ENCODE measurements at places on chromosomes 4 and X.

- DNase-seq, result no peak
These were observed 190.1 kb upstream of the GNPDA2 start for GRCh38 chr4:44916411-44916810.

- no peak for DNase-seq
These were observed 225.4 kb downstream of the PCDH7 start for GRCh38 chr4:30945586-30945985.

DNA sequence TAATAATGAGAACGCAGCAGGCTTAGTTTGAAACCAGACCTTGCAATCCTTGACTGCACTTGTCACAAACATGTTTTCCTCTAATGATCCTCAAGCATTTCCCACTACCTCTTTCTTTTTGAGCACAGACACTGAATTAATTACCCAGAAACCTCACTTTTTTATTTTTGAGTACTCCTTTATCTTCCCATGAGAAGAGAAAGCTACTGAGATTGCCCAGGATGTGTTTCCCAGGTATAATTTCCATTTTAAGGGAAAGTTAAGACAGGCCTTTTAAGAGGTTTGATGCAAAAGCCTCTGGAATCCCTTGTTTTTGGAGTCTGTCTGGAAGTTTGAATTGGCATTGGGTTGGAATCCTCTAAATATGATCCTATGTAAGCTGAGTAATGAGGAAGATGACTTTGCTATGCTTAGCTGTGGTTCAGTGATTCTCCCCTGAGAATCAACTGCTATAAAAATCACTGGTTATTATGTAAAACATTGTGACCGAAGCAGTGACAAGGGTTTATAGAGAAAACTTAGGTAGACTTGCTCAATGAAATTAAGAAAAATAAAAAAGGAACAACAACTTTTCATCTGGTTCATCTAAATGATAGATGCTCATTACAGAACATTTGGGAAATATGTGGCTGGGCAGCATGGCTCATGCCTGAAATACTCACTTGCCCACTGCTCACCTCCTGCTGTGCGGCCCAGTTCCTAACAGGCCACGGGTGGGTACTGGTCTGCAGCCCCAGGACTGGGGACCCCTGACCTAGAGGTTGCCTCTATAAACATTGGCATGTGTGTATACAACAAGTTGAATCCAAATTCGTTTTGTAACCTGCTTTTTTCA is 10.8 kb upstream of the RHOH start:
- no peak for DNase-seq

GRCh38 chr4:138458751-138459150 is 216.6 kb upstream of the SLC7A11 start:
- DNase-seq, result peak; percentile 78

GRCh38 chrX:104854188-104854587 is 288.2 kb downstream of the IL1RAPL2 start:
- DNase-seq, result no peak

DNA sequence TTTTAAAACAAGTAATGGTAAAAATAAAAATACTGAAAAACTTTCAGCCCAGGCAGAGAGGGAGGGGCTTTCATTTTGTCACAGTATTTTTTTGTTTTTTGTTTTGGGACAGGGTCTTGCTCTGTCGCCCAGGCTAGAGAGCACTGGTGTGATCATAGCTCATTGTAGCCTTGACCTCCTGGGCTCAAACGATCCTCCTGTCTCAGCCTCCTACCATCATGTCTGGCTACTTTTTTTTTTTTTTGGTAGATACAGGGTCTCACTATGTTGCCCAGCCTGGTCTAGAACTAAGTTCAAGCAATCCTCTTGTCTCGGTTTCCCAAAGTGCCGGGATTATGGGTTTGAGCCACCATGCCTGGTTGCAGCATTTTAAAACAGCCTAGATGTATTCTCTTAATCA is 40.8 kb upstream of the FAT1 start:
- DNase-seq, result no peak

GRCh38 chr4:65083076-65083475 is 587.2 kb downstream of the EPHA5 start:
- DNase-seq, result no peak

DNA sequence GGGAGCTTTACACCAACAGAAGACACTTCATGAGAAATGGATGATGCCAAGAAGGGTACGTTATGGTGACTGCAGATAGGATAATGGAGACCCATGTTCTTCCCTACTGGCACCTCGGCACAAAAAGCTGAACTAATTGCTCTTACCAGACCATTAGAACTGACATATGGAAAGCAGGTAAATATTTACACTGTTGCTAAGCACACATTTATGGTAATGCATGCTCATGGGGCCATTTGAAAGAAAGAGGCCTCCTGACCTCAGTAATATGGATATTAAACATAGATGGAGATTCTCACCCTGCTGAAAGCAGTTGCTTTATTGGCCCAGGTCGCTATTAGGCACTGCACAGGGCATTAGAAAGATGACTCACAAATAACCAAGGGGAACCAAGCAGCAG is 1759.6 kb downstream of the C4orf33 start:
- no peak for DNase-seq

- peak; percentile 24 for DNase-seq
These were observed at the start of gene ANOS1 for GRCh38 chrX:8731559-8732395. Gene ANOS1 (minus strand): TSS chrX:8732137. CDS start chrX:8732036, 101 bp downstream.

- DNase-seq, result no peak
These were observed 47.6 kb downstream of the RAB33B start for GRCh38 chr4:139501527-139501926.

DNA sequence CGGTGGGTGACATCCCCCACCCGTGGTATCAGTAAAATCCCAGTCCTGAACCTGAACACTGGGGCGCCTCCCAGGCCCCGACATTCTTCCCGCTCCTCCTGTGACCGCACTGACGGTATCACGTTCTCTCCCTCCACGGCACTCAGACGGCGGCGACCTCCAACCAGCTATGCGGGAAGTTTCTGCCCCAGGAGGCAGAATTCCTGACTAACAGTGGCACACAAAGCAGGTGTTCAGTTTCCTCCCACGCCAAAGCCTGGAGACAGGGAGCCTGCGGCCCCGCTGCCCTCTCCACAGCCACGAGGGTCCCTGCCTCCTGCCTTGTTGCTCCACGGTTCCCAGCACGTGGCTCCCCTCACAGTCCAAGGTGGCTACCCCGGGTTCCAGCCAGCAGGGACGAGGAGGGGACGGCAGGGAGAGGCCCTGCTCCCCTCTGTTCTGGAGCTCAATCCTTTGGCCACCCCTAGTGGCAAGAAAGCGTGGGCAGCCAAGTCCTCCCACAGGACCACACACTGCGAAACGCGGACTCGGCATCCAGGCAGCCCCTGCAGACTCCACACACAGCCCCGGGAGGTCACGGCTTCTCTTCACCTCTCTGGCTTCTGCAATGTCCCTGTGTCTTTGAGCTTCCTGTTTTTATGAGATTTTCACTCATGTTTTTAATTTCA is 15.2 kb downstream of the CTBP1 start:
- peak; percentile 35 for DNase-seq

- DNase-seq, result no peak
These were observed 41.3 kb upstream of the CEP135 start for GRCh38 chr4:55907469-55907868.

DNA sequence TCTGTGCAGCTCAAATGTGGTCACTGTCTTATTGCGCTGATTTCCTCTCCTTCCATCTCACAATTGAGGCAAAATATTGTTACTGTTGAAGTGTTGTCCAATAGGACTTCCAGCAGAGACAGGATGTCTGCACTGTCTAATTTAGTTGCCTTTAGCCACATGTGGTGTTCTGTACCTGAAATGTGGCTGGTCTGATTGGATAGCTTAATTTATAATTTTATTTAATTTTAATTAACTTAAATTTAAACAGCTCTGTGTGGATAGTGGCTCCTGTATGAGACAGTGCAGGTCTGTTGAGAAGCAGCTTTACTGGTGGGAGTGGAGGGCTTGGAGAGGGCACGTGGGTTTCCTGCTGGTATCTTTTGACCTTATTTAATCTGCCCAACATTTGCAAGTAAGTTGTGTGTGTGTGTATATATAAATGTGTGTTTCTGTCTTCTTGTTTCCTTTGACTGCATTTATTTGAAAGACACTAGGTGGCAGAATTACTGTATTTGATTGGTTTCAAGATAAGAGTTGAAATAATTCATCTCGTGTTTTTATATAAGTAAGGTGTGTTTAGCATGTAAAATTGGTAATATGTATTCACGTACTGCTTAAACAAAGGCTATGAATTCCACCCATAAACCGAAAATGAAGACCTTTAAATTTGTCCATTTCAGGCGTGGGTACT is 55.3 kb upstream of the MSANTD1 start:
- DNase-seq, result no peak

DNA sequence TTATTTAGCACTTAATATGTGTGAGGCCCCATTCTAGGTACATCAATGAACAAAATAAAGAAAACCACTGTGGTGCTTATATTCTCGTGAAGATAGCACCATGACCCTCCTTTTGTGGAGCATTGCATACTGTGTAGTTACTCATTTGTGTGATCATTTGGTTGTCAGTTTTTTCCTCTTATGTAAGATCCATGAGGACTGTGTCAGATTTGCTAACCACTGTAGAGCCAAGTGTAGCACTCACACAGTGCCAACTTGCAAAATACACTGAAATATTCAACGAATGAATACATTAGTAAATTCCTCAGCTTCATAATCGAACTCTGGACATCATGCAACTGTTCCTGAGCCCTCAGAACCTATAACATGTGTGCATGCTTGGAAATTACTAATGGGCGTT is 29.5 kb upstream of the SETD7 start:
- no peak for DNase-seq

GRCh38 chrX:84046403-84046984 is 141.5 kb downstream of the RPS6KA6 start:
- DNase-seq, result peak; percentile 6

DNA sequence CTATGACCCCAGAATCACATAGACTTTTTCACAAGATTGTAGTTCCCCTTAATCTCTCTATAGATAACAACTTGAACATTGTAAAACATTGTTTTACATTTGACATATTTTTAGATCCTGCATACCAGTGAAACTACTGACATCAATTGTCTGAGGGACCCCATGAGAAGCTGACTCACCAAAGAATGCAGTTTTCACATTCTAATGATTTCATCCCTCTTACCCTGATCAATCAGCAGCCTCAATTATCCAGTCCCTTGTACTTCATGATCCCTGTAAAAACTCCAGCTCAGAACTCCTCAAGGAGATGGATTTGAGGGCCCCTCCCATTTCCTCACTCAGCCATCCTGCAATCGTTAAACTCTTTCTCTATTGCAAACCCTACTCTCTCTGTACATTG is 411.0 kb upstream of the NDST3 start:
- DNase-seq, result no peak

DNA sequence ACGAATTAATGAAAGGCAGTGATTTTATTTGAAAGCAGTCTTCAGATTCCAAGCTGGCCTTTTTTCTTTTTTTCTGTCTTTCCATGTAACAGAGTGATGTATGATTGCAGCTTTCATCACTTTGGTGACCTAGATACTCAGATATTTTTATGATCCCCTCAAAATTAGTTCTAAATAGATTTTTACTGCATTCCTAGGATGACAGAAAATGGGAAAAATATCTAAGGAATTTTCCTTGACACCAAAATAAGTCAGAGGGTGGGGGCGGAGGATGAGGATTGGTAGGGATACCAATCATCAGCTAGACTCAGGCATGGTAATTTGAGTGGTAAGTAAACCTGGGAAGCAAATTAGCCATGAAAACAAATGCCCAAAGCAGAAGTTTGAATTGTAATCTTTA is 11.9 kb upstream of the HMGB2 start:
- no peak for DNase-seq

GRCh38 chrX:138057883-138058282 is 492.0 kb downstream of the ZIC3 start:
- DNase-seq, result no peak

DNA sequence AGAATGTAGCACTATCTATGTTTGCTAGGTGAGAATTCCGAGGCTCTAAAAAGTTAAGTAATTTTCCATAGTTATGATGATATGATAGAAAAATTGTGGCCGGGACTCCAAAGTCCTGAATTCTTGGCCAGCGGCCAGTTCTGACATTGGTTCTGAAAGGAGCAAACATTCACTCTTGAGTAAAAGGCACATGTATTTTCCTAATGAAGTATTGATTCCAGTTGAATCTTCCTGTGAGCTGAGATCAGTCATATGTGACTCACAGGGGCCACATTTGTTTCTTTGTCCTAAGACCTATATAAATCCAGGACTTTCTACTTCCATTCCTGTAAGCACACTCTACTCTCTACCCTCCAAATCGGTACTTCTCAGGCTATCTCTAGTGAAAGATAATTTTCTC is 349.9 kb downstream of the BMPR1B start:
- no peak for DNase-seq

GRCh38 chr4:128347930-128348660 is 60.5 kb upstream of the PGRMC2 start:
- no peak for DNase-seq

- DNase-seq, result no peak
These were observed 7.9 kb upstream of the AMBN start for GRCh38 chr4:70583952-70584834.

- no peak for DNase-seq
These were observed 7.3 kb upstream of the CLDN2 start for GRCh38 chrX:106912864-106913263.

DNA sequence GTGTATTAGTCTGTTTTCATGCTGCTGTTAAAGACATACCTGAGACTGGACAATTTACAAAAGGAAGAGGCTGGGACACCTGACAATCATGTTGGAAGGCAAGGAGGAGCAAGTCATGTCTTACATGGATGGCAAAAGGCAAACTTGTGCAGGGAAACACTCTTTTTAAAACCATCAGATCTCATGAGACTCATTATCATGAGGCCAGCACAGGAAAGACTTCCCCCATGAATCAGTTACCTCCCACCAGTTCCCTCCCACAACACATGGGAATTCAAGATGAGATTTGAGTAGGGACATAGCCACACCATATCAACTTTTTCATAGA is 11.2 kb downstream of the TENT5D start:
- no peak for DNase-seq

- DNase-seq, result no peak
These were observed 28.3 kb downstream of the CHRNA9 start for GRCh38 chr4:40363382-40363920.

DNA sequence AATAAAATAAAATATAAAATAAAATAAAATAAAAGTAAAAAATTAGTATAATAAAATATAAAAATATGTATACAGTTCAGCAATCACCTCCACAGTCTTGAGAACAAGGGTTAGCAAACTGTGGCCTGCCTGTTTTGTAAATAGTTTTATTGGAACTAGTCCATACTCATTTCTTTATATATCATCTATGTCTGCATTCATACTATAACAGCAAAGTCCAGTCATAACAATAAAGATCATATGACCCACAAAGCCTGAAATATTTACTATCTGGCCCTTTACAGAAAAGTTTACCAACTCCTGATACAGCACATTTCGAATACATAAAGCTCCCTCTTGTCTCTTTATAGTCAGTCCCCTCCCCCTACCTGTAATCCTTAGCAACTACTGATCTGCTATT is 111.9 kb downstream of the SLC10A6 start:
- DNase-seq, result no peak

DNA sequence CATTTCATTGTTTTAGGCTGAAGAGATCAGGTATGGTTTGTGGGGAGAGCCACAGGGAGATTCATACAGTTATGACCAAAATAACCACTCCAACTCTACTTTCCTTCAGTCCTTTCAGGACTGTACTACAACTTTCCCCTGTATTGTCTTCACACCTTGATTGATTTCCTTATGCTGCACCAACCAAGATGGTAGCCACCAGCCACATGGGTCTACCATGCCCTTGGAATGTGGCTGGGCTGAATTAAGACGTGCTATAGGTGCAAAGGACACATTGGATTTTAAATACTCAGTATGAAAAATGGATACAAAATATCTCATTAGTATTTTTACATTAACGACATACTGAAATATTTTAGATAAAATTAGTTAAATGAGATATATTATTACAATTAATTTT is 11.2 kb downstream of the IRF2 start:
- no peak for DNase-seq

- no peak for DNase-seq
These were observed 15.6 kb downstream of the DOK7 start for GRCh38 chr4:3478446-3479357.
